ENCODE measurements at places on chromosomes 16 and 17.
A peak's percentile ranks its signal among the peaks of the same experiment; 100 is the strongest.

DNA sequence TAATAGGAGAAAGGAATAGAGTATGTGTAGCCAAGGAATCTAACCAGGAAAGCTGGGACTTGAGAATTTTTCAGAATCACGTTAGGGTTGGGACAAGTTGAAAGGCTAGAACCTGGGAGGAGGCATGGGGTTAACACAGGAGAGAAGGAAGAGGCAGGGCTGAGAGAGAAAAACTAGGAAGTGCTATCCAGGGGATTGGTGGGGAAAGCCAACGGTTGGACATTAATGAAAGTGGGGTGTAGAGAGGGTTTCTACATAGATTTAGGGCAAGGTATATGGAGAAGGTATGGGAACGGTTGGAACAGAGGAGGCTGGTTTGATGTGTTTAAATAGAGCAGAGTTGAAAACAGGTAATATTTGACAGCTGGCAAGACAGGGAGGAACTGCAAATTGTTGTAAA lies 2.7 kb downstream of the SRRM2 start:
- no peak for DNase-seq

- no peak for DNase-seq
Measured at GRCh38 chr16:2512735-2513404, 882 bp upstream of the ATP6V0C start.

GRCh38 chr16:53085369-53085843 lies 30.6 kb downstream of the CHD9 start:
- no peak for DNase-seq

GRCh38 chr16:65697521-65697920 lies 575.7 kb upstream of the CDH11 start:
- no peak for DNase-seq

GRCh38 chr16:1028056-1028455 lies 44.5 kb upstream of the SSTR5 start:
- DNase-seq = no peak

- DNase-seq = no peak
Measured at GRCh38 chr16:55439101-55439690, 39.8 kb upstream of the MMP2 start.

GRCh38 chr17:46029627-46030026 lies 30.6 kb downstream of the STH start:
- no peak for DNase-seq

GRCh38 chr17:61132524-61132923 lies 267.1 kb upstream of the TBX2 start:
- no peak for DNase-seq

DNA sequence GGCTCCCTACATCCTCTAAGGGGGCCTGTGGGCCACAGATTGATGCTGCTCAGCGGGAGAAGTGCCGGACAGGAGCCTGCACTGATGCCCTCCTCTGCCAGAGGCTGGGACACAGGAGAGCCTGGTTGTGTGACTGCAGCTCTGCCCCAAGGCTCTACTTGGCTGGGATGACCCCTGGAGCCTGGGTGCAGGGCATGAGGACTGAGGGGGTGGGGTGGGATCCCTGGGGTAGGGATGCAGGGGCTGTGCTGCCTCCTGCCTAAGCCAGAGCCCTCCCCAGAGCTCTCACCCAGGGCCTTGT lies 577 bp downstream of the EVPLL start:
- DNase-seq = no peak

DNA sequence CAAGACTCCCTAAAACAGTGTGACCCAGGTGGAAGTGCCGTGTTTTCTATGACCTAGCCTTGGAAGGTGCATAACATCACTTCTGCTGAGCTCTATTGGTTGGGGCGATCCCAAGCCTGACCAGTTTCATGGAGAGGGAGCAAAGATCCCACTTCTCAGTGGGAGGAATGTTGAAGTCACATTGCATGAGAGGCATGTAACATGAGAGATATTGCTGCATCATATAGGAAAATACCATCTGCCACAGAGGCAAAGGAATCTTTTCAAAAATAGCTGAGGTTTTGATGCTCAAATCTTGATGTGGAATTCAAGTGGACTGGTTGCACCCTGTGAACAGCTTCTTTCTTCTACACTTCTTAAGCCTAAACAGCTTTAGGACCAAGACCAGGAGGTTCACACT lies 56.4 kb upstream of the NLRP1 start:
- no peak for DNase-seq

- no peak for DNase-seq
Measured at GRCh38 chr17:76727745-76728456, 1.3 kb downstream of the METTL23 start.

DNA sequence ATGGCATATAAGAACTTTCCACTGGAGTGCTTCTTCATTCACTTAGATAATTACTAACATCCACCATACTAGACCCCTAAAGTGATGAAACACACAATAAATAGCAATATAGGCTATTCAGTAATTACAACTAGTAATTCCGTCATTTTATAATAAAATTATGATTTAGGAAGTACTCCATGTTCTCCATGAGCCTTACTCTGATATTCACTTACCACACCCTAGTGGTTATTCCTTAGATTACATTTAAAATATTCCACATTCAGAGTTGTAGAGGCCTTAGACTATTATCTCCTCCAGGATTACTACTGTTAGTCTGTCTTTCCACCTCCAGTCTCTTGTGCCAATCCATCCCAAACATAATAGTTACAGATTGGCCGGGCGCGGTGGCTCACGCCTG lies 62.4 kb downstream of the STH start:
- no peak for DNase-seq

DNA sequence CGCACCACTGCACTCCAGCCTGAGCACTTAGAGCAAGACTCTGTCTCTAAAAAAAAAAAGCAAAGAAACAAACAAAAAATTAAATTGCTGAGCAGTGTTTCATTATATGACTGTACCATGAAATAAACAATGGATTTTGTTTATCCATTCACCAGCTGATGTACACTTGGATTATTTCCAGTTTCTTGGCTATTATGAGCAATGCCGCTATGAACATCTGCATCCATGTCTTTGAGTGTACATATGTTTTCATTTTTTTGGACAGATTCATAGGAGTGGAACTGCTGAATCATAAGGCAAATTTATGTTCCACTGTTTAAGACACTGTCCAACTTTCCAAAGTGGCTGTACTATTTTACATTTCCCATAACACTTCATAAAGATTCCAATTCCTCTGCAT lies 8.0 kb downstream of the RNF157 start:
- no peak for DNase-seq

GRCh38 chr17:2940352-2940751 lies 123.1 kb downstream of the OR1D5 start:
- DNase-seq = no peak

DNA sequence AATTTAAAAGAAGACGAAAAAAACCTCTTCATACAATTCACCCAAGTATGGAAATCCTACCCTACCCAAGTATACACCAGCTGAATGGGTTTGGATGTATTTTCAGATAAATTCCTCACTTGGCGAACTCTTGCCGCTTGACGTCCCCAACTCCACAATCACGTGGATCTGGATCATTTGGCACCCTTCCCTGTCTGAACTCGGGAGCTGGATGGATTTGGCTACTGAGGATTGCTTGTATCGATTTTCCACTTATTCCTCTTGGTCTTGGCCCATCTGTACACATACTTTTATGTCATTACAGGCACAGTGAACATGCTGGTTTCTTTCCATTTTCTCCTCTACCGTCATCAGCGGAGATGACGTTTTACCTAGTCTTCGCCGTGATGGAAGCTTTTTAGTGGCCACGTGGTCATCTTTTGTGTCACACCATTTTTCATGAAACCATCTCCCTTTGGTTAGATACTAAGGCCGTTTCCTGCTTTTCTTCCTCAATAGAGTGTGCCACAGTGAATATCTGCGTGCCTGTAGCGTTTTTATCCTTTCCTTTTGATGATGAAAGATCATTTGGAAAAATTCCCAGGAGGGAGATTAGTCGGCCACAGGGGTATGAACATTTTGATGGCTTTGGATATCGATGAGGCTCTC lies 47.1 kb downstream of the CMIP start:
- DNase-seq = no peak

GRCh38 chr17:10032118-10032852 lies 127.2 kb upstream of the RCVRN start:
- DNase-seq = no peak

GRCh38 chr17:351875-352420 lies 659 bp downstream of the RPH3AL start:
- DNase-seq = no peak

DNA sequence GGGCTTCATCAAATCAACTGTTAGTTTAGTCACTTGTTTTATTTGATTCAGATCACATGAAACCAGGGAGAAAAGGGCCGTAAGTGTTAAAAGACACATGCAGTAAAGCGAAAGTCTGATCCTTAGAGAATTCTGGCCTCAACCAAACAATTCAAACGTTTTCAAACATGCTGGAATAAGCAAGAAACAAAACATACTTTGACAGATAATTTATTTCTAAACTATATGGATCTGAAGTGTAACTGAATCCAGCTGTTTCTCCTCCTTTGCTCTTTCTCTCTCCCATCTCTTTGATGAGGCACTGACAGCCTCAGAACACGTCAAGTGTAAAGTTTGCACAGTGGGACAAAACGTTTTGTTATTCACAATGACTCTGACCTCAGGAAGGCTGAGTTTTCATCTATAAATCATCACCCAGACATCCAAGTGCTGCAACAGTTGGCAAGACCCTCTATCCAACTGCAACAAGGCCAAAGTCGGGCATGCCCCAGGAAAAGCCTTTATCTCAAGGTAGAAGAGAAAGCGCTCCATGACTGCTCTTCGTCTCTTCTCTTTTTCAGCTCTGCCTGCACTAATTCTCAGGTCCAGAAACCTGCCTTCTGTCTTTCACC lies 267.1 kb upstream of the MYOCD start:
- DNase-seq = no peak

- DNase-seq = no peak
Measured at GRCh38 chr16:4313563-4314531, 2.0 kb upstream of the GLIS2 start.

- DNase-seq = no peak
Measured at GRCh38 chr16:17914168-17914567, 422.4 kb downstream of the NPIPA8 start.

GRCh38 chr16:19236561-19237209 lies 48.8 kb upstream of the CLEC19A start:
- DNase-seq = no peak

DNA sequence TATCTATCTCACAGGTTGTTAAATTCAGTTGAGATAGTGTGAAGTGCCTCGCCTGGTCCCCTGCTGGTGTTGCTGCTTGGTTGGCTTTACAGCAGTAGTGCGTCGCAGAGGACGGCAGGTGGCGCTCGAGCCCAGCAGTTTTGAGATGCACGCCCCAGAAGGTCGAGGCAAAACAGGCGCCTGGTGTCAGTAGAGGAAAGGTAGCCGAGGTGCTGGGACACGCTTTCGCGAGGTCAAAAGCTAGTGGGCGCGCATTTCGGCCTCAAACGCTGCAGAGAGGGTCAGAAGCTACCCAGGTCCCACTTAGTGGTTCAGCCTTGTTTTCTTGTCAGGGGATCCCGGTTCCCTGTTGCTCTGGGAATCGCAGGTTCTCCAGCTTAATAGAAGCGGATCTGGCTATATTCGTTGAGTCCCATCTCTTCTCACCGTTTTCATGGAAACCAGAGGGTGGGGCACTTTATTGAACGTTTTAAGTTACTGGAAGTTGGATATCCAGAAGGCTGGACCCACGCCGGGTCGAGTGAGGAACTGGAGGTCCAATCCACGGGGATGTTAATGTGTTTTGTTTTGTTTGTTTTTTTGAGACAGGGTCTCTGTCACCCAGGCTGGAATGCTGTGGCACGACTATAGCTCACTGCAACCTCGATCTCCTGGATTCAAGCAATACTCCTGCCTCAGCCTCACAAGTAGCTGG lies 10.3 kb upstream of the ZFP90 start:
- peak; percentile 66 for DNase-seq

GRCh38 chr17:48728232-48729231 lies at the start of gene HOXB13:
TSS of gene HOXB13 (minus strand) at chr17:48728750. CDS start at chr17:48728593, 157 bp downstream.
- DNase-seq = peak; percentile 29

- DNase-seq = no peak
Measured at GRCh38 chr17:28551421-28552175, 826 bp downstream of the UNC119 start.

DNA sequence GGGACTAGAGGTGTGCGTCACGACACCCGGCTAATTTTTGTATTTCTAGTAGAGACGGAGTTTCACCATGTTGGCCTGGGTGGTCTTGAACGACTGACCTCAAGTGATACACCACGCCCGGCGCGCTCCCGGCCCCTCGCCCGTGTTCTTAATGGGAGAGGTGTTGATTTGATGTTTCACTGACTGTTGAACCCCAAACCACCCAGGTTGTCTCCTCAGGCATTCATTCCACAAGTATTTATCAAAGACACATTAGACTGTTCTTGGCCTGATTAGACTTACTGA lies 1.4 kb downstream of the CENPN start:
- DNase-seq = no peak

GRCh38 chr17:74591503-74591902 lies 580 bp downstream of the CD300LD start:
- no peak for DNase-seq
